ENCODE measurements at places on chromosomes 2 and 18.

DNA sequence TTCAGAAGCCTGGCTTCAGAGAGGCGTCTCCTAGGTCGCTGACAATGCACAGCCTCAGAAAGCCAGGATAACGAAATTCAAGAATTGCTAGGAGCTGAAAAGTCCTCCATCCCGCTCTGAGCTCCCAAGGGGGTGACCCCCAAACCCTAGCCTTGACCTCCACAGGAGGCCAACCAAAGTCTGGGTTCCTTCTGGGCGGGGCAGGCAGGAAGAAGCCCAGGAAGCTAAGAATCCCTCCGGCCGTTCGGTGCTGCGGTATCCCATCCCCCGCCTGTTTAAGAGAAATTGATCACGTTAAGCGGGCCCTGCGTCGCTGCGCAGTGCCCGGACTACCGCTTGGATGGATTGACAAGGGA lies 2.5 kb upstream of the OSR1 start:
- no peak for DNase-seq

- no peak for DNase-seq
Observed at GRCh38 chr2:175003875-175004729, 1.1 kb downstream of the CHN1 start.

- no peak for DNase-seq
Observed at GRCh38 chr2:42135381-42136312, 33.5 kb upstream of the EML4 start.

DNA sequence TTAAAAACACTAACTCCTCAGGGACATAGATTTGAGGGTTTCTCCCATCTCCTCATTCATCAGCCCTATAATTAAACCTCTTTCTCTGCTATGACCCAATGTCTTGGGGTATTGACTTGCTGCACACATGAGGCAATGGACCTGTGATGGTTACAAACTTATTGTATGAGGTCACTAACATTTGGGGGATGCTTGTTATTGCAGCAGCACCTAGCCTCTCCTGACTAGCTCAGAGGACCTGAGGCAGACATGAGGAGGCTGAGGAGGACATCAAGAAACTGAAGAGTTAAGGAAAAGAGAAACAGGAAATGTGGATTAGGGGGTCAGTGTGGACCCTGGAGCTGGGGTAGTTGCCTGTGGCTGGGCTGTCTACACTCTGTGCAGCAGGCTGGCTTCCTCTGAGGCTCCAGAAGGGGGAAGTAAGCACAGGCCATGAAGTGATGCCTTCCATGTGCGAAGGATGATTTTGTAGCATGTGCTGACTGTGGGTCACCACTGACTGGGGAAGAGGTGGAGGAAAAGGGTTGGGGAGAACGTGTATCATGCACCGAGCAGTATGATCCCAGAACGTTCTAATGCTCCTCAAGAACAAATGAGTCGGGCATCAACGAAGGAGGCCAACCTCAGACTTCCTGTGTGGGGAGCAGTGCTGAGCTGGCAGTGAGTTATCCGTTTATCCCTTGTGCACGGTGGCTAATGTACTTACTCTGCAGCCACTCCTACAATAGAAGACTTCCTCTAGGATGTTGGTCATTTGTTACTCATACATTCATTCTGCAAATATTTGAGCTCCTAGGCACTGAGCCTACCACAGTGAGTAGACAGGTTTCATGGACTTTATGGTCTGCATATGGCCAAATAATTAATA lies 42.1 kb upstream of the RFX8 start:
- DNase-seq = peak; percentile 96

- DNase-seq = peak; percentile 97
Observed at GRCh38 chr2:27078267-27079194, at the start of gene EMILIN1. EMILIN1 (plus strand) TSS chr2:27078615; CDS start chr2:27079066, 451 bp downstream.

- no peak for DNase-seq
Observed at GRCh38 chr18:75044791-75045190, 164.1 kb downstream of the PTGR3 start.

GRCh38 chr2:45698554-45698953 lies 47.1 kb downstream of the PRKCE start:
- DNase-seq = no peak

- no peak for DNase-seq
Observed at GRCh38 chr2:60157283-60157682, 396.2 kb downstream of the BCL11A start.

- no peak for DNase-seq
Observed at GRCh38 chr2:53945538-53945937, 25.3 kb downstream of the PSME4 start.

- peak; percentile 66 for DNase-seq
Observed at GRCh38 chr2:232611559-232612218, 21.7 kb upstream of the EFHD1 start.

- DNase-seq = no peak
Observed at GRCh38 chr18:23881778-23882177, 132.8 kb upstream of the TTC39C start.

DNA sequence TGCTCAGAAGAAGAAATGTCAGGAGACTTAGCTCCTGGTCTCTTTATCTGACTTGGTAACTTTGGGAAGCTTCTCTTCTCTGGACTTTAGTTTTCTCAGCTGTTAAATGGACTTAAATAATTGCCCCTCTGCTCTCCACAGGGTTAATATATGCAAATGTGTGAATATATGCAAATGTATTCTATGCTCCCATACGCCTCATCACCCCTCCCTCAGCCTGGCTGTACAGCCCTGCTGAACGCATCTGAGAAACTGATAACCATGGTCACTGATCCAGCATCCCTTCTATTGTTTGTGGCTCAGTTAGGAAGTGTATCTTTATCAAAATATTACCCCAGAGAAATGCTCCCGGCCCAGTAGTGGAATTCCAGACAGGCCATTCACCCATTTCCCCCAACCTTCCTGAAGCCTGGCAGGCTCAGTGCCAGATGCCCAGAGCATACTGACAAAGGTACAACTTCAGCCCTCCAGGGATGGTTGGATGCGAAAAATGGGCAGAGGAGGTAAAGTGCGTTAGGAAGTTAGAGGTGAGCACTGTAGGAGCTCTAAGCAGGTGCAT lies 103.4 kb downstream of the DYSF start:
- DNase-seq = no peak

DNA sequence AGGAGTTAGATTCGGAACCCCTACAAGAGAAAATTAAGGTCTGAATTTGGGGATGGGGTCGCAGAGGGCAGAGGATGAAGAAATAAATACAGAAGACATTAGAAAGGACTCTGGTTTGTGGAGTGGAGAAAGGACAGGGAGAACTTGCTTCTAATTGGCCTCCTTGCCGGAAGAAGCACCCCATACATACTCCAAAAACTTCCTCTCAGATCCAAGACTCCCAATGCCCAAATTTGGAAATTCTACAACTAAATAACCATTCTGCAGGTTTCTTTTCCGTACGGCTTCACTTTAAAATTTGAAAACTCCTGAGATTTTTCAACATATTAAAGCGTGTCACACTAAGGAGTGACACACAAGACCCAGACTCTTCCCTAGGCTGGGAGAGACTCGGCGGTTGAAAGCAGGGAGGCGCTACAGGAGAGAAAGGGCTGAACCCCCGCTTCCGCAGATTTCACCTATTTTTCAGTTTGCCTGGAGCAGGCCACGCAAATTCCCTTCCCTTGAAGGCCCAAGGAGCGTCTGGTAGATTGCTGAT lies 478 bp downstream of the CLHC1 start:
- peak; percentile 19 for DNase-seq

All from fibroblast of skin of right quadriceps (primary cell).